ENCODE measurements at places on chromosomes 11 and 22.

- no peak for DNase-seq
These were observed 11.5 kb downstream of the RNH1 start for GRCh38 chr11:495537-495931.

GRCh38 chr11:123076484-123076883, 14.5 kb upstream of the HSPA8 start:
- DNase-seq = no peak

GRCh38 chr22:20602609-20603164, 95.3 kb downstream of the MED15 start:
- DNase-seq = peak; percentile 6

DNA sequence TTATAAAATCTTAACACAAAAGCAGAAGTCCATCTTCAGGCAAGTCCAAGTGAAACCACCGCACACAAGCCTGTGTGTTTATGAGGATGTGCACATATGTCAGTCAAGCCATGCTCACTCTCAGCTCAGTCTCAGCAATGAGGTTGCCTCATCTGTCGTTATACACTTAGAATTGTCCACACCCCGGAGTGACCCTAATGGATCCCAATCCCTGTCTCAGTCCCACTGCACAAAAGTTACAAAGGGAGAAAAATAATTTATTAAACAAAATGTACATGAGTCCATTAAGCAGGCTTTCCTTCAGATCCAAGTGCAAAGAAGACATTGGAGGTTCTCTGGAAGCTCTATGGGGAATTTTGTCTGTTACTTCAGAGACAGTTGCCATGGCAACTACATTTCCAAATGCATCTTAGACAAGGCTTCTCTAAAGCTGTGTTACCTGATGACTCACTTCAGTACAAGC, 24.4 kb downstream of the OR8B12 start:
- no peak for DNase-seq

DNA sequence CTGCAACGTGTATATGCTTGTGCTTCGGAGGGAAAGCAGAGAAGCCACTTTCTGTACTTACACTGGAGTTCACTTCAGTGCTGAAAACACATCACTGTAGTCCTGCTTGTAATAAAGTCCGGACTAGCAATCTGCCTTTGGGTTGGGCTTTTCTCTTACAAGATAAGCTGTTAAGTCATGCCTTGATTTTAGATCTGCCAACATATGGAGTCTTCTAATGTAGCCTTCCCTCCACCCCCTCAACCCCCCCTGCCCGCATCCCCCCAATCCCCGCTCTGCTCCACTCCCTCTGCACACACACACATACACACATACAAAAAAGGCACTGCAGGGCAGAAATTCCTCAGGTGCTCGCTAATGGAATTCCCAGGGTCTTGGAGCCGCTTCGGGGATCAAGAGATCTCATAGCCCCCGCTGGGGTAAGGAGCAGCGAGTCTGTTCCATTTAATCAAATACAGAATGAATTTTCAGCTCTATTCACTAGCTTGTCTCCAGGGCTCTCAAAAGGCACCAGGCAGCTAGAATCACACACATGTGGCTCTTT, 3.4 kb downstream of the CDON start:
- no peak for DNase-seq

GRCh38 chr11:8328848-8329330, 65.2 kb upstream of the LMO1 start:
- DNase-seq = peak; percentile 66

- DNase-seq = peak; percentile 70
These were observed 68.1 kb downstream of the CSTPP1 start for GRCh38 chr11:47004595-47005033.

GRCh38 chr11:64894070-64894811, 15.8 kb upstream of the EHD1 start:
- DNase-seq = peak; percentile 93

- no peak for DNase-seq
These were observed 65.7 kb downstream of the NECTIN1 start for GRCh38 chr11:119663279-119663678.

DNA sequence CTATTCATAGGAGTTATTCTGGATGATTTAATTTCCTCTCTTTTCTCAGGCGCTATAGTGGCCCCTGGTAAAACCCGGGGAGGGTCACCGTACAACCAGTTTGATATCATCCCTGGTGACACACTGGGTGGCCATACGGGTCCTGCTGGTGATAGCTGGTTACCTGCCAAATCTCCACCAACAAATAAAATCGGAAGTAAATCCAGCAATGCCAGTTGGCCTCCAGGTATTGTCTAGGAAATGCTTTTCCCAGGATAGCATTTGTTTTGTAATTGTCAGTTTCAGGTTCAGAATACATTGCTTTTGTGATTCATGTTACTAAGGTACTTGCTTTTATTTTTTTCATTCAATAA, 35.6 kb upstream of the ADSL start:
- DNase-seq = no peak

DNA sequence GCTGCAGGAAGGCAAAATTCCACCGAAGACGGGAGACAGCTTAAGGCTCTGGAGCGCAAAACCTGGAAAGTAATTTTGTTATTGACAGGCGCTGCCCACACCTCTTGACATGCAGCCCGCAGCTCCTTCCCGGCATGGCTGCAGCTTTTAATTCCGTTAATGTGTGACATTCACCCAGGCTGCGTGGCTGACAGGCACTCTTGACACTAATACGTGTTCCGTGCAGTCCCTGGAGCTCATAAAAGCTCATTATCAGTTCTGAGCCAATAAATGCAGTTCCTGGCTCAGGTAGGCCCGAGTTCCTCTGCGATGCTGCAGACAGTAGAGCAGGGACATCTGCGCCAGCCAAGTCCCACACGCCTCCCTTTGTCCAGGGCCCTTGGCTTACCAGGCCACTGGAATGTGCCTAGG, 34.8 kb downstream of the TSPAN18 start:
- DNase-seq = no peak

DNA sequence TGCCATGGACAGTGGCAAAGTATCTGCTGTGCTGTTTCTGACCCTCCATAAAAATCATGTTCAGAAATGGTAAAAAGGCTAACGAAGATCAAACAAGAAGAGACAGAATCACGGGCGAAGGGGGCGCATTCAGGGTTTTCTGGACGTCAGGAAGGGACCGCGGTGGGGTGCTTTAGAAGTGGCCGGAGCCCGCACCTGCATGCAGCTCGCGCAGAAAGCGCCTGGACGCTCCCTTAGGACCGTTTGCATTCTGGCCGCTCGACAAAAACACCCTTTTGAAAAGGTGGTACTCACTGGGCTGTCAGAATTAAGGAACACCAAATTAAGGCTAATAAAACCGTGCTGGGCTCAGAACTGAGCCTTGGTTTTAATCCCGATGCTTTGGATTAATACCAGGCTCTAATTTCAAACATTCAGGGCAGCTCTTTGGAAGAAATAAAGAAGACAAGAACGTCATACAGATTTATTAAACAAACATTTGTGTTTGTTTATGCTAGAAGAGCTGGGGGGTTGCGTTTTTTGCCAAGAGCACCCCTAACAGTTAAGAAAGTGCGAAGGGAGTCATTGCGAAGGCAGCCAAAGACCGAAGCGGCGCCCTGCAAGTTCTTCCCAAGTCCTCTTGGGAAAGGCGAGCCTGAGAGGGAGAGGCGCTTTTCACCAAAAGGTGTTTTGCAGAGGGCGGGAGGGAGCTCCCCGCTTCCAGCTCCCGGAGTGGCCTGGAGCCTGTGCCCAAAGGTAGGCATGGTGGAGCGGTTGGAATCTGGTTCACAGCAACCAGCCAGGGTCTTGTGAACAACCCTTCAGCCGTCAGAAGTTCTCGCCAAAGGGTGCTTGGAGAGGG, 47.7 kb upstream of the DBX1 start:
- no peak for DNase-seq

GRCh38 chr11:35083181-35083430, 55.9 kb upstream of the CD44 start:
- no peak for DNase-seq

DNA sequence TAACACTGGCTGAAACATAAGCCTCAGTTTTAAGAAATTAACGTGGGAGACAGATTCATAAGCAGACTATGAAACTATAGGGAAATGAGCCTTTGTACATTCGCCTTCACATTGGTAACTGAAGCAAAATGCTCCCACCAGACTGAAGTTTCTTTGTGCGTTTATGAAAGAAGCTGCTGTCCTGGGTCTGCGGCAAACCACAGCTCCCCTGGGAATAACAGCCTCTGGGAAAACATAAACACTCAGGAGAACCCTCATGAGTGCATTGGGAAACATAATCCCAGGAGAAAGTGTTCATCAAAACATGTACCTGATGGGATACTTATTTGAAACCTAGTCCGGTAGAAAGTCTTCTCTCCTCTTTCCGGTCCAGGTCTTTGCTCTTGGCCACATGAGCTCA, 193.1 kb upstream of the LARGE1 start:
- DNase-seq = no peak

- DNase-seq = no peak
These were observed 97.1 kb upstream of the RAG2 start for GRCh38 chr11:36695111-36695510.

GRCh38 chr11:103842795-103843194, 193.6 kb upstream of the DDI1 start:
- DNase-seq = no peak

DNA sequence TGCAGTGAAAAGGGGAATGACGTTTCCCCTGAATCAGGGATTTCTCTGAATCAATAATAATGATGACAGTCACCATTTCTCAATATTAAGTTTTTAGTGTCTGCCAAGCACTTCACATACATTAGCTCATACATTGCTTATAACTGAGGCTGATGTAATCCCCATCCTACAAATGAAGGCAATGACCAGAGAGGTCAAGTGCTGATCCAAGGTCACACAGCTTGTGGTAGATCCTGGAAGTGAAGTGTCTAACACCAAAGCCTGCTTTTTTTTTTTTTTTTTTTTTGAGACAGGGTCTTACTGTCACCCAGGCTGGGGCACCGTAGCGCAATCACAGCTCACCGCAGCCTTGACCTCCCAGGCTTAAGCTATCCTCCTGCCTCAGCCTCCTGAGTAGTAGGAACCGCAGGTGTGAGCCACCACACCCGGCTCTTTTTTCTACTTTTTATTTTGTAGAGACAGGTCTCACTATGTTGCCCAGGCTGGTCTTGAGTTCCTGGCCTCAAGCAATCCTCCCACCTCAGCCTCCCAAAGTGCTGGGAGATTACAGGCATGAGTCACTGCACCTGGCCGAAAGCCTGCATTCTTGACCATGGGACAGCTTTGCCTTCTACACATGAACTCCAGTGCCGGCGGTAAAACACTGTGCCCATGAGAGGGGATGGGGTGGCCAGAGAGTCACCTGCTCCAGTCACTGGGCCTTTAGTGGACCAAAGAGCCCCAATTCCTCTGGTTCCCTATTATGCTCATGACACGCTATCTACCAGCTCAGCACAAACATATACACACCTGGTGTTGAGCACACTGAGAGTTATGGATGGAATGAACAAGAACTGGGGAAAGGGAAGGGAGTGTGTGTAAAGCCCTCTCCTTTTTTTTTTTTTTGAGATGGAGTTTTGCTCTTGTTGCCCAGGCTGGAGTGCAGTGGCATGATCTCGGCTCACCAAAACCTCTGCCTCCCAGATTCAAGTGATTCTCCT, 17.4 kb downstream of the ARHGAP1 start:
- DNase-seq = no peak
